ENCODE measurements at places on chromosomes 7 and 10. TPM values are rescaled to one million over a fixed set of nuclear protein-coding genes. Genes with fewer than 3 reads are reported as not detected.

The GRB10 gene
- total RNA-seq, result 80.7 TPM

DNA sequence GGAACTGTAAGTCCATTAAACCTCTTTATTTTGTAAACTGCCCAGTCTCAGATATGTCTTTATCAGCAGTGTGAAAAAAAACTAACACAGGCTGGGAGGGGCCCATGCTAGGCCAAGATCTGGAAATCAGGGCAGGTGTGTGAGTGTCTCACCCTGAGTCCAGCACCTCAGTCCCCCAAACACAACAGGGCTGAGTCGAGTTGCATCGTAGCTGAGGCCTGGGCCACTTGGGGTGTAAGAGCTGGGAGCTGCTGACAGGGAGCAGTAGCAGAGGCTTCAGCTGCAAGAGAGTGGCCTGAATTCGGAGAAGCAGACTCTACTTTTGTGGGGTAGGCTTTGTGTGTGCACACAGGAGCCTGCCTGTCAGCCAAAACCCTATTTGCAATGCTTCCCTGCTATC is 553.1 kb downstream of the PTPRN2 start:
- no peak overlapping the region for H3K4me3 ChIP-seq
- no peak overlapping the region for H3K27ac ChIP-seq
- no peaks in the 10 kb centered on the region for H3K36me3 ChIP-seq
- no peaks in the 10 kb centered on the region for H3K4me1 ChIP-seq

- no peak overlapping the region for H3K27ac ChIP-seq
- H3K36me3 ChIP-seq, result no peaks in the 10 kb centered on the region
- H3K27me3 ChIP-seq, result no peaks in the 10 kb centered on the region
- no peak overlapping the region for H3K4me3 ChIP-seq
Observed at GRCh38 chr10:90161-90560, 41.1 kb upstream of the TUBB8 start.

The SPDYE2B gene
- not detected for total RNA-seq

GRCh38 chr10:10564081-10564794 is 453.4 kb upstream of the CELF2 start:
- no peak overlapping the region for H3K27ac ChIP-seq
- no peaks in the 10 kb centered on the region for H3K36me3 ChIP-seq
- H3K4me3 ChIP-seq, result no peak overlapping the region
- no peak for DNase-seq
- H3K4me1 ChIP-seq, result no peaks in the 10 kb centered on the region

DNA sequence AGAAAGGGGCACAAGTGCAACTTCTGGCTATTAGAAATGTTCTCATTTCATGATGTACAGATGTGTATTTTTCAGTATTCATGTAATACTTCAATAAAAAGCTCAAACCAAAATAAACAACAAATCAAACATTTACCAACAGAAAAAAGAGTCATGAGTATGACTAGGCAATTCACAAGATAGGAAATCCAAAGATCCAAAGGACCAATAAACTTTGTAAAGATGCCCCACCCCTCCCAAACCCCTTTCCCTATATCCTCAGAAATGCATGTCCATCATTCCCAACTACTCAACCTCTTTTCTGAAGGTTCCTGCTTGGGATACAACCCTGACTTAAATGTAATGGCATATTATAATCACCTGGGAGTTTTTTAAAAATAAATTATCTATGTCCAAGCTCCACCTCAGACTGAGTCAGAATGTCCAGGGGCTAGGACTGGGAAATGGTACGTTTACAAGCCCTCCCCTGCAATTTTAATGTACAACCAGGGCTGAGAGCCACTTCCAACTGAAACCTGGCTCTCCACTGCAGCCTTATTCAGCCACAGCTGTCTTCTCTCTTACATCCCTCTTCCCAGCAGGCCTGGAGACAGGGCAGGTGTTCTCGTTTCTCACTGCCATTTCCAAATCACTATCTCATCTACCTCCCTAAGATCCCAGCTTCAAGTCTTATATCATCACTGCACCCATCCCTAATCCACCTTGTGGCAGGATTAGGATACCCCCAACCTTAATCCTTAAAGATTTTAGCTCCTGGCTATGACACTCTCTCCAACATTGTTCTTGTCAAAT is 36.5 kb downstream of the COA1 start:
- no peak for DNase-seq
- H3K4me1 ChIP-seq, result no peaks in the 10 kb centered on the region
- H3K4me3 ChIP-seq, result no peak overlapping the region
- no peaks in the 10 kb centered on the region for H3K36me3 ChIP-seq
- H3K27me3 ChIP-seq, result no peaks in the 10 kb centered on the region

DNA sequence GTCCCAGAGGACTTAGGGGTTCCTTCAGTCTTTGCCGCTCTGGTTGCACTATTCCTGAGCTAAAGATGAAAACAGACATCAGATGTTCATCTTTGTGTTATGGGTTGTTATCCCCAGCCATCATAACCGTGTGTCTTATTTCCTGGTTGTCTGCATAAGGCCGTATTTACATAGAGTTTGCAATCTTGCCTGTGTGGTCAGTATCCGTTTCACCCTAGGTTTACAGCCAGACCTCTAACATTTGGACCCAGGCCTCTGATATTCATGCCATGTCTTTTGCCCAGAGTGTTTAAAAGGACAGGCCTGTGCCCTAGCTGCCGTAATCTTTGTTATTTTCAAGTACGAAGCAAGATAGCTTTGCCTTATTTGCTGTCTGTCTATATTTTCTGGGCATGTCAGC is 26.6 kb downstream of the LRRC4 start:
- H3K36me3 ChIP-seq, result no peaks in the 10 kb centered on the region
- no peaks in the 10 kb centered on the region for H3K27me3 ChIP-seq
- no peak for DNase-seq
- no peak overlapping the region for H3K27ac ChIP-seq
- peaks cover 43% of the 10 kb centered on the region for H3K4me1 ChIP-seq

- H3K27ac ChIP-seq, result no peak overlapping the region
- no peak overlapping the region for H3K4me3 ChIP-seq
- peaks cover 9% of the 10 kb centered on the region for H3K4me1 ChIP-seq
- no peaks in the 10 kb centered on the region for H3K27me3 ChIP-seq
- no peak for DNase-seq
Observed at GRCh38 chr10:121921238-121921931, 6.4 kb downstream of the ATE1 start.

- H3K27ac ChIP-seq, result no peak overlapping the region
- H3K4me1 ChIP-seq, result no peaks in the 10 kb centered on the region
- H3K27me3 ChIP-seq, result no peaks in the 10 kb centered on the region
Observed at GRCh38 chr7:44226396-44226753, 25.6 kb downstream of the YKT6 start.

DNA sequence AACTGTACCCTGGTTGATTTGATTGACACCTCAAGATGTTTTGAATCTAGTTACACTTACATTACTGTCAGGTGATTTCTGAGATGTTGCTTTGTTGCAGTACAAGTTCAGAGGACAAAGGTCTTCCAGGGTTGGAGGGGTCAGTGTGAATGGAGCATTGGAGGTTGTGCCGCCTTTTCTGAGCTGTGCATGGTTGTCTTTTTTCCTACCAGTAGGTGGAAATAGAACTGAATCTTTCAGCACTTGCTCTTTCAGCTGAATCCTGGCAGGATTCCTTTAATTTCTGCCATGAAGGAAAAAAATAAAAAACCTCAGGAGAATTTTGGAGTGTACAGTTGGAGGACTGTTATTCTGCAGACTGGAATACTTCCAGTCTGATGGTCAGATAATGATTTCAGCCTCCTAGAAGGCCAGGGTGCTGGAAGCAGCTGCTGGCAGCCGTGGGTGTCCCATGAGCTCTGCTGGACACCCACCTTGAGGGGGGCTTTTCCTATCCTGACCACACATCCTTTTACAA is 82.7 kb downstream of the PLCE1 start:
- no peaks in the 10 kb centered on the region for H3K4me1 ChIP-seq
- H3K36me3 ChIP-seq, result no peaks in the 10 kb centered on the region
- no peak overlapping the region for H3K27ac ChIP-seq

The CHST3 gene
- total RNA-seq, result 4.8 TPM

DNA sequence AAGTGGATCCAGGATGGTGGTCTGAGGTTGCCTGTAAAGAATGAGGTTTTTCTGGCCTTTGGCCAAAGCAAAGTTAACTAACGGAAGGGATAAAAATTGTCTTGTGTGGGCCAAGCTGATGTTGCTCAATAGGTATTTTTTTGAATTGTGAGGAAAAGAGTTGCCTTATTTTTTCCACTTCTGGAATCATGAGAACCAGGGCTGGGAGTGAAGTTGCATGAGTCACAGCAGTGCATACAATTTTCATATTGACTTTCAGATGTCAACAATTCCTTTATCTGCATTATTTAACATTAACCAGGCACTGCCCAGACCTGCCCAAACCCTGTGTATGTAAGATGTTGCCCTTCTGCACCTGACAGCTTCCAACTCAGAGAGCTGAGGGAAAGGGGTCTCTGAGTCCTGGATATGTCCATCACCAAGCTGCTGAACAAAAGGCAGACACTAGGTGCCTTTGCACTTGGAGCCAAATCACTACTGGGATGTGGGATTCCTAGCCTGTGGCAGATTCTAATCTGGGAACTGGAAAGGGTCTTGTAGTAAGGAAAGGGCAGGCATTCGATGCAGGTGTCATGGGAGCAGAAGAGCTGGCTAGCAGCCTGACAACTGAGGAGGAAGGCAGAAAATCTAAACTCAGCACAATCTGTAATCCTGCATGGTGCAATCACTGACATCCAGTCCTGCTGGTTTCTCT is 52.3 kb upstream of the SLC35B4 start:
- no peak overlapping the region for H3K27ac ChIP-seq
- H3K36me3 ChIP-seq, result no peaks in the 10 kb centered on the region
- no peak for DNase-seq
- H3K4me3 ChIP-seq, result no peak overlapping the region
- H3K4me1 ChIP-seq, result peaks cover 5% of the 10 kb centered on the region
- H3K27me3 ChIP-seq, result no peaks in the 10 kb centered on the region

- H3K27ac ChIP-seq, result no peak overlapping the region
- no peaks in the 10 kb centered on the region for H3K4me1 ChIP-seq
- H3K4me3 ChIP-seq, result no peak overlapping the region
- H3K27me3 ChIP-seq, result no peaks in the 10 kb centered on the region
- no peaks in the 10 kb centered on the region for H3K36me3 ChIP-seq
Observed at GRCh38 chr7:151327659-151328058, 14.0 kb upstream of the NUB1 start.

GRCh38 chr10:111370101-111370500 is 293.3 kb downstream of the ADRA2A start:
- H3K4me1 ChIP-seq, result no peaks in the 10 kb centered on the region
- no peak for DNase-seq
- H3K27me3 ChIP-seq, result no peaks in the 10 kb centered on the region

The CALY gene
- total RNA-seq, result not detected

GRCh38 chr7:131555552-131556052 is 826 bp downstream of the PODXL start:
- DNase-seq, result no peak
- peak overlapping the region; percentile 80 for H3K4me3 ChIP-seq
- H3K4me1 ChIP-seq, result peaks cover 24% of the 10 kb centered on the region
- H3K27me3 ChIP-seq, result no peaks in the 10 kb centered on the region

- DNase-seq, result no peak
- no peaks in the 10 kb centered on the region for H3K27me3 ChIP-seq
- H3K27ac ChIP-seq, result no peak overlapping the region
Observed at GRCh38 chr7:1928645-1929348, 258.7 kb downstream of the ELFN1 start.

GRCh38 chr7:143003393-143004051 is 23.4 kb downstream of the OR9A2 start:
- H3K36me3 ChIP-seq, result no peaks in the 10 kb centered on the region
- no peaks in the 10 kb centered on the region for H3K27me3 ChIP-seq
- no peak overlapping the region for H3K27ac ChIP-seq
- no peaks in the 10 kb centered on the region for H3K4me1 ChIP-seq
- peak overlapping the region; percentile 25 for H3K4me3 ChIP-seq
- DNase-seq, result no peak

DNA sequence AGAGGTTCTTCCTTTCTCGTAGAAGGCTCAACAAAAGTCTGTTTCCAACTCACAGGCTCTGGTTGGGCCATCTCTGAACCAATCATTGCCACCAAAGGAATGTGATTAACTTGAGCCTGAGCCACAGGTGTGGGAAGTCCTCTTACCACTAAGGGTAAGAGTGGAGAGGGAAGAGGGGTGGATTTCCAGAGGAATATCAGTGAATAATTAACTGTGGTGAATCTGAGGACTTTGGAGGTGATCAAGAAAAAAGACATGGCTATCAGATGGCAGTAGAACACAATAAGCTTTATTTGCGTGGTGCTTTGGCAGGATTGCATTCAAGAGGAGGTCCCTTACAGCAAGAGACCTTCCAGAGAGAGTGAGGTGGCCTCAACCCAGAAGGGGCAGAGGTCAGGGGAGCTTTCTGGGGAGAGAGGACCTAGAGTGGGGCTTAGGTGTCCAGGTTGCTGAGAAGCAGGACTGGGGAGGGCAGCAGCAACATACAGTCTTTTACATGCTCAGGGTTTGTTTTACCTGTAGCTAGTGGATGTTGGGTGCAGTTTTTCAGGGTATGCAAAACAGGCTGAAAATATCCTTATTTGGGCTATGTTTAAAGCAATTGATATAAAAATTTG is 61.4 kb downstream of the BBS9 start:
- no peaks in the 10 kb centered on the region for H3K36me3 ChIP-seq
- H3K4me1 ChIP-seq, result no peaks in the 10 kb centered on the region
- H3K27ac ChIP-seq, result no peak overlapping the region

DNA sequence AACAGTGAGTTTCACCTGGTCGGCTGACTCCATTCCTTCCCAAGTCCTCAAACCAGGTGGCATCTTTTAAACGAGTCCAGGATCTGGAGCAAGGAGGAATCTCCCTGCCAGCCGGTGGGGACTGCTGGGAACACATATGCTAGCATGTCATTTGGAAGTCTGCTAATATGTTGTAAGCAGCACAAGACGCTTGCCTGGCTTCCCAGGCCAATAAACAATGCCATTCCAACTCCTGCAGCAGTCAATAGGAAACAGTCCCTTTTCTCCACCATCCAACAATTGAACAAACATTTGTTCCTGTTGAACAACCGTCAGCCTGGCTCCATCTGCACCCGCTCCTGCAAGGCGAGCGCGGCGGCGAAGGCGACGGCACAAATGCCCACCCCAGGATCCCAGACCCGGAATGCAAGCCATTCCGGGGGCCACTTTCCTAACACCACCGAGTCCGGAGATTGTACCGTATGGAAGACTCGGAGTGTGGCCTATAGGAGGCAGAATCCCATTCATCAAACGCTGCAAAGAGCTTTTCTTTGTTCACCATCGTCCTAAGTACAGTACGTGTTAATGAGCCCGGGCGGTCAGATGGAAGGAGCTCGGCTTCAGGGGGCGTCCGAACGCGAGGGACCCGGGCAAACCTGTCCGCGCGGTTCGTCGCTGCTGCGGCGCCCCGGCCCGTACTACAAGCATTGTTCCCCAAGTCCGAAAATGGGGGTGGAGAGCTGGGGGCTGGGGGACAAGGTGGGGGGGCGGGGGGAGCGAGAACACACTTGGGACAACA is 1.6 kb downstream of the FAM53B start:
- peak overlapping the region; percentile 55 for H3K4me3 ChIP-seq
- DNase-seq, result no peak
